ENCODE measurements at places on chromosomes 13 and 19.

- no peak for DNase-seq
Measured at GRCh38 chr13:106917024-106917571, 349.2 kb upstream of the ARGLU1 start.

DNA sequence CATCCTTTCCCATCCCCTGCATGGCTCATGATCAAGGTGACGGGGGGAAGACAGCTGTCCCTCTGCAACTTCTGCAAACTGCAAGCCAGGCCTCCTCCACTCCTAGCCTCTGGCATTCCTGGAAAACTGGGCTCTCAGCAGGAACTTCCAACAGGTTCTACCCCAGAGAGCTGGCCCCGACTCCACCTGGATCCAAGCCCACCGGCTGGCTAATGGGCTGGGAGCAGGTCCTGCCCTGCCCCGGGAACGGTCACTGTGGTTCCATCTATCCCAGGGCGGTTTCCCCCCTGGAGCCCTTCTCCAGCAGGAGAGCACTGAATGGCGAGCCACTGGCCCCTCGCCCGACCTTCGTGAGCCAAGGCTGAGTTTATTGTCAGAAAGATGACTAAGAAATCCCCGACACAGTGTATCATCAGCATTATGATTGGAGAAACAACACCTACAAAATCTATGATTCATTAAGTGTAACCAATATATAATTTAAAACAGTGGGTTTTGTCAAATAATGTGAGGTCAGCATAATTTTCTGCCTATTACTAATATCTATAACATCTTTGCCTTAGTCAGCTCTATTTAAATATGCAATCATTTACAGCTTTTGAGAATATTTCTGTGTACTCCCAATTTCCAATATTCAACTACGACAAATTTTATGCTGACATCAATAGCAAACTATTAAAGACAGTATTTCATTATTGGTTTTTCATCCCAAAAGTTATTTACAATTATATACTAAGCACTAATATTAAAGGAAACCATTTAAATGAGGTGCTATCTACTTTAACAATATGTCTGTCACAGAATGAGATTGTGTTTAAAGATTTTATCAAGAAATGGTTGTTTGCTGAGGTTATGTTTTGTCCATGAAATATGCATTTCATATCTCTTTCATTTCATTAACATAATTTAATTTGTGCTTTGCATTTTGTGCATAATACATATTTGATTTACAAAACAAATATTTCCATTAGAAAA, 133.0 kb downstream of the URI1 start:
- DNase-seq = no peak

DNA sequence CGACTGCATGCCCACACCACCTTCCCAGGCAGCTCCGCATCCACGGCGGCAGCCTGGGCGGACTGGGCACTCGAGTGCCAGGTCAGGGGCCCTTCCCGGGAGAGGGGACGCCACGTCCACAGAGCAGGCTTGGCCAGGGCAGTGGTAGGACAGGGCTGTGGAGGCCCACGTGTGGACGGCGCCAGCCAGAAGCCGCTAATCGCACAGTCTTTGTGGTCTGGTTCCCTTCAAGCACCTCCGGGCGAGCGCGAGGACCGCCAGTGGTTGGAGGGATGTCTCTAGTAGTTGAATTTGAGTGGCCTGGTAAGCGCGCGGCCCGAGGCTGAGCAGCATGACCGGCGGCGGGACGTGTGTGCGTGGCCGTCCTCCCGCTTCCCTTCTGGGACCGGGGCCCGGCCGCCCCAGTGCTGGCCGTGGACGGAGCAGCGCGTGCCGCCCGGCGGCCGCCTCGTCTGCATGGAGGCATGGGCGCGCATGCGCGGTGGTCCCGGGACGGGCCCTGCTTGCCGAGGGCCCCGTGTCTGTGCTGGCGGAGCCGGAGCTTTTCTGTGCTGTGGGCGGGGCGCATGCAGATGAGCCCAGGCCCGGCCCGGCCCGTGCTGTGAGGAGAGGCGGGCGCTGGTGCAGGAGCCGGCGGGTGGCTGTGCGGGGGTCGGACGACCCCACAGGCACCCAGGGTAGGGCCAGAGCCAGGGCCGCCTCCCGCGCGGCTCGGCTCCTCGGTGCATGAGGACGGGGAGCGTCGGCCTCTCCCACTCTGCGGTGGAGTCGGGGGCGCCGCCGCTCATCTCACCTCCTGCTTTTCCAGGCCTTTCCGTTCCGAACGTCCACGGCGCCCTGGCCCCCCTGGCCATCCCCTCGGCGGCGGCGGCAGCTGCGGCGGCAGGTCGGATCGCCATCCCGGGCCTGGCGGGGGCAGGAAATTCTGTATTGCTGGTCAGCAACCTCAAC, 8.6 kb downstream of the PTBP1 start:
- no peak for DNase-seq

DNA sequence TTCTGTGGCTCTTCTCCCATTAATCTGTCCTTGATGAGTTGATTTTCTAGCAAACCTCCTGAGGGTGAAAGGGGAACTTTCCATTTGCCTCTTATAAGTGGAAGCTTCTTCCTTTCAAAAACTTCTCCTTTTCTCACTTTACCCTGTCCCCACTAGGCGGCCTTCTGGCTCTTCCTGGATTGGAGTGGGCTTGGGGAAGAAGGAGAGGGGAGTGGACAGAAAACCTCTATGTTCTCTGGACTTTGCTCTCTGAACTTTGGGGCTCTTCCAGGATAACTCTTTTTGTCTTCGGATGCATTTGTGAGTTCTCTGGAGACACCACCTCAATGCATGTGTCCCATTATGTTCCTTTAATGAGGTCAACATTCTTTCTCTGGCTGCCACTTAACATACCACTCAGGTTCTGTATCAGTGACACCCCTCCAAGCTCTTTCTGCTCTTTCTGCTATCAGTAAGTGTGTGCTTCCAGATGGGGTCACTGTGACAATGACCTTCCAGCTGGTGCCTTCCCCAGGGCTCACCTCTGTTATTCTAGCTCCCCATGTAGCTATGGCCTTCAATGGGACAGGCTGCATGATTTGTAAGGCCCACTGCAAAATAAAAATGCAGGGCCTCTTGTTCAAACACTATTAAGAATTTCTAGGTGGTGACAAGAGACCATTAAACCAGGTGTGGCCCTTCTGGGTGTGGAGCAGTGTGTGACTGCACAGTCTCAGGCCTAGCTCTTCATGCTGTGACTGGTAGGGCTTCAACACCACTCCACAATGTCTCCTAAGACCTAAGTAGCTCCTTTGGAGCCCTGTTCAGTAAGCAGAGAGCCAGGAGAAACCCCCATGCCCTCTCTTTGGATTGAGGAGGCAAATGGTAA, 389.2 kb downstream of the EFNB2 start:
- DNase-seq = no peak

DNA sequence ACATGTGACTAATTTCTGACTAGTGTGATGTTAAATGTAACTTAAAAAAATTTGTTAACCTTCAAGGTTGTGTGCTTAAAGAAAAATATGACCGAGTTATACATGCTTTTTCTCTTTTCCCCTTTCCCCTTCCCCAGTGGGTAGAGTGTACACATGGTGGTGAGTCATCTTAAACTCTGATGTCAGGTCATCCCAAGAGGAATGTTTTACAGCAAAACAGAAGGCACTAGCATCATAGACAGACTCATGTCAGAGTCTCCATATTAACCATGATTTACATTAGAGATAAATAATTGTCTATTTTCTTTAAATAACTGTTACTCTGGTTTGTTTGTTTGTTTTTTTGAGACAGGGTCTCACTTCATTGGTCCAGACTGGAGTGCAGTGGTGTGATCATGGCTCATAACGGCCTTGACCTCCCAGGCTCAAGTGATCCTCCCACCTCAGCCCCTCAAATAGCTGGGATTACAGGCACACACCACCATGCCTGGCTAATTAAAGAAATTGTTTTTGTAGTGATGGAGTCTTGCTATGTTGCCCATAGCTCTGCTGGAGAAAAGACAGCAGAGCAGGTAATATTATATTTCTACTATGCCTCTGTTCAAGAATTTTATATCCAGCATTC, 160.4 kb upstream of the PCDH9 start:
- DNase-seq = no peak

GRCh38 chr13:103431856-103432255, 365.6 kb upstream of the SLC10A2 start:
- no peak for DNase-seq

DNA sequence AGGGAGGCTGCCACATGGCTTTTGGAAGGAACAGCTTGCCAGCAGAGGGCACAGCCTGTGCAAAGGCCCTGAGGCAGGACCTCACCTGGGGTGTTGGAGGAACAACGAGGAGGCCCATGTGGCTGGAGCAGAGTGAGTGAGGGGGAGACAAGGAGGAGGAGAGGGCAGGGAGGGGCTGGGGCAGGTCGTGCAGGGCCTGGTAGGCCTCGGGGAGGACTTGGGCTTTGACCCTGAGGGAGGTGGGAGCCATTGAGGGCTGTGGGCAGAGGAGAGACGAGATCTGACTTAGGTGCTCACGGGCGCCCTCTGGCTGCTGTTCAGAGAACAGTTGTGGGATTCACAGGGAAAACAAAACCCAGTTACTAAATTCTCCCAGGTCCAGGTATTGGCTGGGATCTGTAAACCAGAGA, 25.2 kb downstream of the ZNRF4 start:
- DNase-seq = no peak

DNA sequence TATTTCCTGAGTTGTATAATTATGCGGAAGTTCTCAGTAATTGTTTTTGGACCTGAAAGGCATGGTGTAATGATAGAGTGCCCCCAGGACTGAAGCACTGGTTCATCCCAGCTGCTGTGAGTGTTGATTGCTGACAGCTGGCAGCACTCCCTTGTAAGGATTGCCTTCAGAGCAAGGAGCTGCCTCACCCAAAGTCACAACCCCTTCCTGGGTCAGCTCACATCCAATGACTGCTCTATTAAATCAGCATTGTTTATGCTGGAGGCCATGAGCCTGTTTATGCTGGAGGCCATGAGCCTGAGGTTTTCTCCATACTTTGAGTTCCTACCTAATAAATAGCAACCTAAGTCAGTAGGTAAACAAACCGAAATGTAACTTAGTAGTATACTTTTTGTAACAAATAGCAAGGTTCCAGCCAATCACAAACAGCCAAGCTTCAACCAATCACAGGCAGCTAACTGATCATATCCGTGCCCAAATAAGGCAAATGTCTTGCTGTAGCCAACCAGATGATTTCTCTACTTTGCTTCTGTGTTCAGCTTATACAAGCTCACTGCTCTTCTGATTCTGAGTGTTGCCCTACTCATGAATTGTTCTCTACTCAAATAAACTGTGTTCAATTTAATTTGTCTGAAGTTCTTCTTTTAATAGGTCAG, 11.7 kb upstream of the SPACA6 start:
- DNase-seq = no peak

GRCh38 chr13:97379386-97379785, 54.6 kb upstream of the RAP2A start:
- no peak for DNase-seq

- DNase-seq = no peak
Measured at GRCh38 chr13:85619321-85619720, 179.9 kb downstream of the SLITRK6 start.

DNA sequence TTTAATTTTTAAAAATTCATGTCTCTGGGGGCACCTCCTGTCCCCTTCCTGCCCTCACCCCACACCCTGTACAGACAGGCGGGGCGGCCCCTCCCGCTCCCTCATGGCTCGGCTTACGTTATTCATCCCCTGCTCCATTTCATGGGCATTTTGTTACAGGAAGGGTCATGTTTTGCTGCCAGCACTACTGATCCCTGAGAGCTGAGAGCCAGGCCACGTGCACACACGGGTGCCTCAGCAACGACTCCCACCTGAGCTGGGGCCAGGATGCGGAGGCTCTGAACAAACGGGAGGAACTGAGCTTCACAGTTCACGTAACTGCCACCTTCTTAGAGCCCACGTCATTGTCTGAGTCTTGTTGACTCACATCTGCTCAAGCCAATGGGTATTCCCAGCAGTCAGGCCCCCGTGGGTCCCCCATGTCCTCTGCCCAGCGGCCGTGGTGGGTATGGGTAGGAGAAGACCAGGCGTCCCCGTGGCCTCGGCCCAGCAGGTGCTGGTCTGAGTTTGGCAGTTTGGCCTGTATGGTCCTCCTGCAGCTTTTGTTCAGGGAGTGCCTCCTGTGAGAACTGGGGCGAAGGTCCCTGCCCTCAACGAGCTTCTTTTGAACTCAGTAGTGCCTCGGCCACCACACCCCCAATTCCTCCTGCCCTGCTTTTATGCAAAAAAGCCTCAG, 16.4 kb upstream of the TMEM255B start:
- DNase-seq = no peak

DNA sequence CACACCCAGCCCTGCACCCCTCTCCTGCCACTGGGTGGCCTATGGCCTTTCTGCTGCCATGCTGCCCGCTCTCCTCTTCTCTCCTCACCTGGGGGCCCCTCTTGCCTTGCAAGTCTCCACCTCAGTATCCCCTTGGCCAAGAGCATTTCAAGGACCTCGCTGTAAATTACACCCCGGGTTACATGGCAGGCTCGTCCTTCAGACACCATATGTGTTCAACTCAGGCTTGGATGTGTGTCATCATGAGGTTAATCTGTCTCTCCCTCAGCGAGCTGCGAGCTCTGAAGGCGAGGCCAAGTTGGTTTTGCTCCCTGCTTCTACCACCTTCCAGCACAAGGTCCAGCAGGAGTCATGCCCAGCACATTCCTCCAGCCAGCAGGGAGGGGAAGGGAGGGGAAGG, 74.8 kb upstream of the TM9SF2 start:
- no peak for DNase-seq

DNA sequence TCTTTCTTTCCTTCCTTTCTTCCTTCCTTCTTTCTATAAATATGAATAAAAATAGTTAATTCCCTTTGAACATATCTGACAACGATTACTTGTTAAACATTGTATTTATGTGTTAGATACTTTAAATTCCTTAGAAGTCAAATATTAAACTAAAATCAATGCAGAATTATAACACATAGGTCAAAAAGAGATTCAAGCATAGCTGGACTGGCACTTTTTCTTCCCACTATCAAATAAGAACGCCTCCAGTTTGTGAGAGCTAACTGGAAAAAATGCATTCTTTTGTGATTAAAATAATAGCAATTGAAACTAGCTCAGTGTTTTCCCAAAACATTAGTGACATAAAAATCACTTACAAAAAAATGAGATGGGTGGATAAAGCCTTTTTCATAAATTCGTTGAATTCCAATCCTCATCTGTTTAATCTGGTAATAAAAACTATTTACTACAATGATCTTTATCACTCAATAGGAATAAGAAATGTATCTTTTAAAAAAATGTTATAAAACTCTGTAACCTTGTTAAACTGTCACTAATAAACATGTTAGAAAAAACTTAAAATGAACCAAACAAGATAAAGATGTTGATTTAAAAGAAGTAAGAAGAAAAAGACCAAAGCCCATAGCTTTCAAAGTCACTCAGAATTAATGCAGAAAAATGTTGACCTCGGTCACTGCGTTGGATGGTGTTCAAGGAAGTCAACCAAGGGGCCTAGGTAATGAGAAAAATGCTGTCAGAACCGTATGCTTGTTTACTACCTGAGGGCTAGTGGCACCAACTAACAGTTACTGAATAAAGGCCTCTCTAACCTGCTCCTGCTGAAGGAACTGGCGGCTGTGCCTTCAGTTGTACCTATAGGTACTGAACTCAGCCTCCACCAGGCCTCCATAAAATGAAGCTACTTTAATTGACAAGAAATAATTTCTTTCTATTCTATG, 1039.5 kb upstream of the SLC10A2 start:
- no peak for DNase-seq

DNA sequence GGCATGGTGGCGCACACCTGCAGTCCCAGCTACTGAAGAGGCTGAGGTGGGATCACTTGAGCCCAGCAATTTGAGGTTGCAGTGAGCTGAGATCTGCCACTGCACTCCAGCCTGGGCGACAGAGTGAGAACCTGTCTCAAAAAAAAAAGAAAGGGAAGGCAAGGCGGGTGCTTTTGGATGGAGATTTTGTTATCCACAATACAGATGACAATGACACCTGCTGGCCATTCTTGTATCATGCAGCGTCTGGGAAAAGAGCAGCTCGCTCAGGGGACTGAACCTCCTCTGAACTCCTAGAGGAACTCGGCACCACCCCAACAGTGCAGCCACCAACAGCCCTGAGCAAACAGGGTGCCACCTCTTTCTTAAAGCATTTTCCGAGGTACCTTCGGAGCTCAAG, 22.8 kb downstream of the HAUS8 start:
- no peak for DNase-seq

Data from activated CD8-positive, alpha-beta memory T cell treated with anti-CD3 and anti-CD28 coated beads for 4 hours (primary cell).